ENCODE measurements at places on chromosomes 12 and 14.

GRCh38 chr12:113230315-113231234, 9.3 kb downstream of the TPCN1 start:
- no peak for DNase-seq

DNA sequence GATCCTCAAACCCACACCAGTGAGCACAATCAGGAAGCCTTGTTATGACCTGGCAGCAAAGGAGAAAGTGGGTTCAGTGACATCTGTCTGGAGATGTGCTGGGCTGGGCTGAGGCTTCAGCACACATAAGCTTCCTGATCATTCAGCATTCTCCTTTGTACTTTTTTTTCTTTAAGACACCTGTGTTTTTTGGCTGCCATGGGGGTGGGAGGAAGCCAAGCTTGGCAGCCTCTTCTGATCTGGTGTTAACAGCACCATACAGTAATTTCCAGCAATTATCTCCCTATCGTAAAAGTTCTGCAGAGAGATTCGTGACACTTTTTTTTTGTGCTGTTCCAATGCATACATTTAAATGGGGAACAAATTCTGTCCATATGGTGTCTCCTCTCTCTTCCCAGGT, 38.9 kb upstream of the RASSF3 start:
- no peak for DNase-seq

DNA sequence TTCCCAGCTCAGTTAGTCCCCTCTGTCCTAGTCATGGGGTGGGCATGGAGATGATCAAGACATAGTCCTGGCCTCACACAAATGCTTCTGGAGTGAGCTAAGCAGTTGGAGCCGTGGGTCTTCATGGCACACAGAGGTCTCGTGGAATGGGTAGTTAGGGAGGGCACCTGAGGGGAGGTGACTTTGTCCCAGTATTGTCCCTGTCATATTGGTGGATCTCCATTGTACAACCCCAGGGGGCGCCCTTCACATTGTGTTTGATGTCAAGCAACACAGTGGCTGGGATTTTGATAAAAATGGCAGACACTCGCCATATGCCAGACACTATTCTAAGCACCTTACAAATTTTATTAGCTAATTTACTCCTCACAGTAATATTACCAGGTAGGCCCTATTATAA, 175.4 kb upstream of the LHX5 start:
- DNase-seq: no peak

- no peak for DNase-seq
These were observed 165.7 kb downstream of the AKAP6 start for GRCh38 chr14:32494609-32495434.

- no peak for DNase-seq
These were observed 304.1 kb downstream of the EGLN3 start for GRCh38 chr14:33646692-33647260.

- no peak for DNase-seq
These were observed 28.2 kb downstream of the RPS6KA5 start for GRCh38 chr14:91032248-91032647.

DNA sequence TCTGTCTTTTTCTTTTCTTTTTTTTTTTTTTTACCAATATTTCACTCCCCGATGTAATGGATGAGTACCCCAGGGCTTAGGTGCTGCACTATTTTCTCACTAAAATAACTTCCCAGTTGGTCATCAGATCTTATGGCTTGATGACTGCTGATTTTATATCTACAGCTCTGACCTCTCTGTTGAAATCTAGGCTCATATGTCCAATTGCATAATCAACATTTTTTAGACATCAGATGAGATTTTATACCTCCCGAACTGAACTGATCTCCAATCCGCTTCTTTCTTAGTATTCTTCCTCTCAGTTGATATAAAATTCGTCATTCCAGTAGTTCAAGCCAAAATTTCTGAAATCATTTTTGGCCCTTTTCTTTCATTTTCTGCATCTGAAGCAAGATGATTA, 1236.5 kb downstream of the SLC16A7 start:
- DNase-seq: no peak

GRCh38 chr12:75208856-75209811, 505 bp downstream of the KCNC2 start:
- no peak for DNase-seq

DNA sequence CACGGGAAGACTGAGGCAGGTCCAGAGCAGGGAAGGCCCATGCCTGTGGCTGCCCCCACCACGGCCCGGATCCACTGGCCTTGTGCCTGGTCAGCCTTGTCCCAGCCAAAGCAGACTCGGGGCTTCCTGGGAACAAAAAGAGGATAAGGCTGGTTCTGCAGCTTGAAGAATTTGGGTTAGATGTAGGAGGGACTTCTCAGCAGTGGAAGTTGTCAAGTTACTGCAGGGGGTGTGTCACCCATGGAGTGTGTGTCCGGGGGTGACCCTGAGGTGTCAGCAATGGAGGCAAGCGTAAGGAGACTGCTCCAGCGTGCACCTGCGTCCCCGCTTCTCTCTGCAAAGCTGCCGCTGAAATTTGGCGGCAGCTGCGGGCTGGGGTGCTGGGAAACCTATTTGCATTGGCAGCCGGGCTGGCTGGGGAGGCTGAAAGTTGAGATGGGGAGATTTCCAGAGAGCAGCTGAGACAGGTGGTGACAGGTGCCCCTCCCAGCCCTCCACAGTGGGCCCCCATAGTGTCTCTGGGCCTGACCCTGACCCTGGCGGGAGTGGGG, 12.5 kb upstream of the TNFAIP2 start:
- no peak for DNase-seq

GRCh38 chr12:106181401-106182114, 42.8 kb upstream of the NUAK1 start:
- DNase-seq: no peak

DNA sequence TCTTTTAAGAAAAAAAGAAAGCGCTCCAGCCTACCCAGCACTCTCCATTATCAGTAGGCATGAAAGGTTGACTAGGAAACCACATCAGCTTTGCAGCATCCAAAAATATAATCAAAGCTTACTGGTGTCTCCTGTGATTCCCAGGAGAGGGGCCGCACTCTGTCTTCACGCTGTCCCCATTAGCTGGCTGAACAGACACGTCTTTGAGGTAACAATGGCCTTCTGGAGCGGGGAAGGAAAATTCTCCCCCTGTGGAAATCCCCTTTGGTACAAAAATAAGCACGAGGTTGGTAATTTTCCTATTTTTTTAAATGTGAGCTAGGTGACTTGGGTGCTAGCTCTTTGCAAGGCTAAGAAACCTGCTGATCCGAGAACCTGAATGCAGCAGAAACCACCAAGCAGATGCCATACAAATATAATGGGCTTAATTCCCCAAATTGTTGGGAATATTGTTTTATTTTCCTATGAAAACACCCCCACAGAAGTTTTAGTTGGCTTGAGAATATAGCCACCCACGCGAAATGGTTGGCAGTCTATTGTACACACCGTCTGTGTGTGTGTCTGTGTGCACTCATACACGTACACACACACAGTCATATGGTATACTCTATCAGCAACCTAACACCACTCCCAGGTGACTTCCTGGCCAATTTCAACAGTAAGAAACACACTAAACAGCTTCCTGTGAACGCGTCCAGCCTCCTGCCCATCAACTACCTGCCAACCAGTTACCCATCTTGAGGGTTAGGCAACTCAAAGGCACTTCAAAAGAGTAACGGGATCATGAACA, 71.2 kb downstream of the KSR2 start:
- DNase-seq: no peak

DNA sequence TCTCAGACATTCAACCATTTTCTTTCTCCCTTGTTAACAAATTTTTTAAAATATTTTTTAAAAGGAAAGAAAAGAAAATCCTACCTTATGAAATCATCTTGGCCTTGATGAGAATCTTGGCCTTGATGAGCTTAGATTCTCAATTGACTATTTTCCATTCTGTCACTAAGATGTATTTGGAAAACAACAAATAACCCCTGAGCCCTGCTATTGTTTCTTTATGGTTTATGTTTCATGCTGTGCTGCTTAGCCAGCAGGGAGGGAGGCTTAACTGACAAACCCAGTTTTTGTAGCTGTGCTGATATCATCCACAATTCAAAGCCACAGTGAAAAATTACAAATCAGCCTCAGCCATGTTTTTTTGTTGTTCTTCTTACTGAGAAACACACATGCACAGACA, 404.1 kb downstream of the RAD51B start:
- no peak for DNase-seq

- no peak for DNase-seq
These were observed 46.6 kb upstream of the CDKN3 start for GRCh38 chr14:54350203-54350602.

GRCh38 chr12:8038659-8039114, 6.2 kb downstream of the FOXJ2 start:
- DNase-seq: no peak

DNA sequence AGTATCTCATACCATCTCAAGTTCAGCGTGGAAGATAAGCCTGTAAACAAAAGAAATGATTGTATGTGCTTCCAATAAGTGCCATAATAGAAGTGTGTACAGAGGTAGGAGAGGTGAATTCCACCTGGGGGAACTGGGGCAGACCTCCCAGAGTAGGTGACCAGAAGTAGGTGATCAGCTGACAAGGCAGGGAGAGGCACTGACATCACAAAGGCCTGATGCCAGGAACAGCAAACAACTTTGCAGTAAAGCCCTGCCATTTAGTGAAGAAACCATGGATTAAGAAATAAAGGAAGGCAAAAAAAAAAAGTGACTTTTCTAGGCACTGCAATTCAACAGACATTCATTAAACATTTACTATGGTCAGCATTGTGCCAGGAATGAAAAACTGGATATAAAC, 31.1 kb downstream of the NR1H4 start:
- no peak for DNase-seq

DNA sequence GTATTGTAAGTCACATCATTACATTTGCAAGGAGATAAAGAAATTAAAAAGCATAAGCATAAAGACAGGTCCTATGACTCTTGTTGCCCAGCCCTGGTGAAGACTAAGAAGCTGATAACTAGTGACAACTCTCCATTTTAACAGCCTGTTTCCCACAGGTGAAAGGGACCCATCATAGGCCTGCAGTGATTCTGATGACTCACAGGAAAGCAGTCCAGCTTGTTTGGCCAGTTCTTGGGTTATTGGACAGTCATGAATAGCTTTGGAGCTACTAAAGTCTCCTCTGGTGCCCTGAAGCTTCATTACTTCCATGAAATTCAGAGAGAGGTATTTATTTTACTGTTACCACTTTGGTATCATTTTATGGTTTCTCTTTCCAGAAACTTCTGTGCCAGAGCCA, 55.5 kb upstream of the DYRK2 start:
- DNase-seq: no peak

- DNase-seq: no peak
These were observed 89.3 kb upstream of the NAP1L1 start for GRCh38 chr12:76173756-76174155.

DNA sequence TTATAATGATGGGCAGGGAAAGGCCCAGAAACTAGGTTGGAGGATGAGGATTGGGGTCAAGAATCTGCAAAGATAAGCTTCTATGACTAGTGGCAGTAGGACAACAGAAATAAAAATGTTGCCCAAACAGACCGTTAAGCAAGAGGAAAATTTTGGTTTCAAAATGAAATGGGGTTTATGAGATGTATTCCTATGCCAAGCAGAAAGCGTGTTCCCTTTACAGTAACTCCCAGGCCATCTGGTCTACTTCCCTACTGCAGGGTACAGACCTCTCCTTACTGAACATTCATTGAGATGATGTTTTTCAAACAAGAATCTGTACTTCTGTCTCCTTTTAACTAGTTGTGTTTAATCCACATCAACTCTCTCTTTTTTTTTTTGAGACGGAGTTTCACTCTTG, 20.4 kb upstream of the TMEM229B start:
- no peak for DNase-seq

GRCh38 chr14:99660006-99660566, 15.2 kb downstream of the HHIPL1 start:
- DNase-seq: no peak

Data from D721Med (cell line).